ENCODE measurements at places on chromosomes 16 and 17.

- no peak for DNase-seq
Observed at GRCh38 chr16:56116577-56116964, 74.7 kb upstream of the GNAO1 start.

GRCh38 chr16:89476811-89477261 lies 13.5 kb downstream of the ANKRD11 start:
- DNase-seq, result no peak

- DNase-seq, result no peak
Observed at GRCh38 chr16:73713778-73714495, 582.7 kb upstream of the PSMD7 start.

- DNase-seq, result no peak
Observed at GRCh38 chr17:66627985-66628384, 206.9 kb upstream of the CACNG5 start.

- no peak for DNase-seq
Observed at GRCh38 chr17:60817192-60817591, 139.5 kb downstream of the BCAS3 start.

GRCh38 chr17:77796176-77796860 lies 162.2 kb upstream of the TNRC6C start:
- no peak for DNase-seq

DNA sequence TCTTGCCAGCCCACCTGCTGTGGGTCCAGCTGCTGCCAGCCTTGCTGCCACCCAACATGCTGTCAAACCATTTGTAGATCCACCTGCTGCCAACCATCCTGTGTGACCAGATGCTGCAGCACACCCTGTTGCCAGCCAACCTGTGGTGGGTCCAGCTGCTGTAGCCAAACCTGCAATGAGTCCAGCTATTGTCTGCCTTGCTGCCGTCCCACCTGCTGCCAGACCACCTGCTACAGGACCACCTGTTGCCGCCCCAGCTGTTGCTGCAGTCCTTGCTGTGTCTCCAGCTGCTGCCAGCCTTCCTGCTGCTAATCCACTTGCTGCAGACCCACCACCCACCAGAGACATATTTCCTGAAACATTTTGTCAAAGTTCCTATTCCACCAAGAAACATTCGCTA lies 641 bp downstream of the KRTAP9-1 start:
- DNase-seq, result no peak

DNA sequence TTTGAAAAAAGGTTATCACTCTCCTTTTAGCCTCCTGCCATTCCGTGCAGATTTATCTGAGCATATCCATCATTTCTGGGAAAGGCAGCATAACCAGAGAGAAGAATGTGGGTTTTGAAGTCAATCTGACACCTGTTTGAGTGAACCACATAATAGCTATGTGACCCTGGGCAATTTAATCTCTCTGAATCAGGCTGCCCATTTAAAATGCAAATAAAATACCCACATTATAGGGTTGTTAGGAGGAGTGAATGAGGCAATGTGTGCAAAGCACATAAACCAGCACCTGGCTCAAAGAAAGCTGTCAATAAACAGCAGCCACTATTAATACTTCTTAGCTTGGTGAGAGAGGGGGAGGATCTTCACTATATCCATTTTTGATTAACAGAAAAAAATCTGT lies 88.0 kb downstream of the CACNG1 start:
- no peak for DNase-seq

GRCh38 chr17:79699386-79700036 lies 31.2 kb upstream of the ENPP7 start:
- DNase-seq, result no peak
